ENCODE measurements at places on chromosomes 7 and 10.

GRCh38 chr10:112507046-112507445 lies 60.0 kb downstream of the VTI1A start:
- no peak for DNase-seq

DNA sequence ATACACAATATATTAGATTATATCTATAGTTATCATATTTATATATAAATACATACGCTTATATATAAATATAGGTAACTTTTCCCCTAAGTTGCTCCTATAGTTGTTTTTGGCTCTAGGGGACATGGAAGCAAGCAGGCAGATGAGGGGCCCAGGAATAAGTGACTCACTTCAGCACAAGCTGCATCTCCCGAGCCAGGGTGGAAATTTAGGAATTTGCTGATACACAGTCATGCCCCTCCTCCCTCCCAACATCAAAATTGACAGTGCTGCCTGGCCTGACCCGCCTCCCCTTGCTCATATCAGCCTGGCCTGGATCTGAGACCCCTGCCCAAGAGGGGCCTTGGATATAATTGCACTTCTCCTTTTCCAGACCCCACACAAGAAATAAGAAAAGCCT lies 33.8 kb downstream of the MKI67 start:
- DNase-seq, result no peak

- no peak for DNase-seq
Observed at GRCh38 chr7:69422574-69422985, 175.7 kb upstream of the AUTS2 start.

- no peak for DNase-seq
Observed at GRCh38 chr10:73906524-73907447, 4.1 kb upstream of the PLAU start.

- DNase-seq, result no peak
Observed at GRCh38 chr7:42227936-42228591, 8.9 kb downstream of the GLI3 start.

DNA sequence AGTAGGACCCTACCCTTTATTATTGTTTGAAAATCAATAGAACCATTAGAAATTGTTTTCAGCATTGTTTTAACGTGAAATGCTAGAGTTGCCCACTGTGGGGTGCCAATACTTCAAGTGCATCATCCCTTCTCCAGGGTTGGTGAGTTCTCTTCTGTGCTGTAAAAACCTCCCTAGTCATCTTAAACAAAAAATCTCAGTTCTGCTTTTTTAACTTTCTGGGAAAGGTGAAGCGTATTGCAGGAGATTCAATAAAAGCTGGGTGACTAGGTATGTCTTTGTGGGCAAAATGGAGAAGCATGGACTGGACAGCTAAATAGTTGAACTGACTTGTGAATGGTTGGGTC lies 699.1 kb downstream of the SUGCT start:
- no peak for DNase-seq

DNA sequence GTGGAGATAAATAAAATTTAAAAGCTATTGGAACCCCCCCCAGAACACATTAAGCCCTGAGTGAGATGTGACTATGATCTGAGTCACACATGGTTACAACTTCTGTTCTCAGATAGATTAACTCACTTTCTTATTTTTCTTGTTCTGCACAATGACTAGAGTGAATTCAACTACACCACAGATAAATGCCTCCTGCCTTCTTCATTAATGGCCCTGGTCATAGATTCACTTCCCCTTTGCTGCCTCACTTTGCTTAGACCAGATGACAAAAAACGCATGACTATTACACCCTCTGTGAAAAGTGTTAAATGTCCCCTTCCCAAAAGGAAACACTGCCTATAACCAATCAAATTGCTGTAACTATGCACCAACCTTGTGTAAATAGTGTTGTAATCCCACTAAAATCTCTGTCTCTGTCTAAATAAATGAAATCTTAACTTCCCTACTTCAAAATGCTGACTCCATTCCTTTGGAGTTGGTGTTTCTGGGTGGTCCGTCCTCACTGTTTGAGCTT lies 49.4 kb downstream of the AKR1D1 start:
- DNase-seq, result no peak

DNA sequence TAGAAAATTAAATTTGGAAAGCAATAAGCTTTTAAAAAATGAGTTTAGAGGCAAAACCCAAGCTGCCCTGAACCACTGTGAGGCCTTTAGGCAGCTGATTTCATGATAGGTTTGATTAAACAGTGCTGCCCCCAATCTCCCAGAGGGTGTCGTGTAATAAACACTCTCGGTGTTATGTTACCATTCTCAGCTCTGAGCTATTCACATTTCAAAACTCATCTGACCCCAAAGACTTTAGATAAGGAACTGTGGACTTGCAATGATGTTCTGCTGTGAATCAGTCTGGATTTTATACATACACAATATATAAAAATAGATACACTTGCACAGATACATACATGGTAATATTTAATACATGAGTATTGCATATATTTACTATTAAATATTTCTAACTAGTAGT lies 120.4 kb downstream of the MALRD1 start:
- no peak for DNase-seq

DNA sequence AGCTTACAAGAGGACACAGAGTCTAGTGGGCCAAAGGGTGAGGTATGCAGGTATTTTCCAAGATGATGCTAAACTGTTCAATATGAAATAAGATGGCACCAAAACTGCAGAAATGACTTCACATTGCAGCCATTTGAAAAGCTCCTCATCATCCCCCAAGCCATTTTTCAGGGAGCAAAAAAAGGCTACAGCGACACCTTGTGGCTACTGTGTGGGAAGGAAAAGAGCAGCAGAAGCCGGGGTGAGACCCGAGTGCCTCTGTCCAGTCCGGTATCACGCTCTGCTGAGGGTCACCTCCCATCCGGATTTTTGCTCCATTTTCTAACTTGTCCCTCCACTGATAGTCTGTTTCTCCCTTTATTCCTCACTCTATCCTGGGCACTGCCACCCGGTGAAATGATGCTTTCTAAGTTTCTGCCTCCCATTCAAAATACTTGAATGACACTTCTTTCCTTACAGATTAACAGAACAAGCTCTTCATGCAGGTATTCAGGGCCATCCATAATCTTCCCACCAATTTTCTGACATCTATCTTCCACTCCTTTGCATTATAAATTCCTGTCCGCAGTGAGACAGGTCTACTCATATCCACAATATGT lies 220.2 kb downstream of the DGKI start:
- DNase-seq, result peak; percentile 15

- DNase-seq, result no peak
Observed at GRCh38 chr10:97028126-97028831, 157.5 kb downstream of the SLIT1 start.

GRCh38 chr7:21134631-21135030 lies 293.3 kb upstream of the SP4 start:
- no peak for DNase-seq

DNA sequence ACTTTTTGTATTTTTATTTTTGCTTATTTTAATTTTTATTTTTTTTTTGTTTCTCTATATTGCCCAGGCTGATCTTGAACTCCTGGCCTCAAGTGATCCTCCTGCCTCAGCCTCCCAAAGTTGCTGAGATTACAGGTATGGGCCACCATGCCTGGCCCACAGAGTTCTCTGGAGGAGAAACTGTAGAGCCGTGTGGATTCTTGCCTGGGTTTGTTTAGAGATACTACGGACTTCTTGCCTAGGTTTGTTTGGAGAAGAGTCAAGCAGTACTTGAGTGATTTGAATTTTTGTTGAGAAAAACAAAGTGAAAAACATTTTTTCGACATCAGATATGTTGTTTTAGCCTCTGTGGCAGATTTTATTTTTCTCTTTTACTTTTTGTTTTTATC lies 99.0 kb downstream of the CAMK1D start:
- DNase-seq, result no peak

- DNase-seq, result no peak
Observed at GRCh38 chr10:48206482-48207250, 67.8 kb downstream of the FRMPD2 start.

GRCh38 chr10:131947631-131948347 lies 33.9 kb downstream of the BNIP3 start:
- DNase-seq, result no peak

All from stimulated activated CD8-positive, alpha-beta memory T cell treated with anti-CD3 and anti-CD28 coated beads, Interleukin-7, amount 100 ng/mL, for 24 hours (primary cell).